ENCODE measurements at places on chromosomes 1 and 21.

- no peak for DNase-seq
Measured at GRCh38 chr1:157652859-157653493, 47.6 kb downstream of the FCRL3 start.

- peak; percentile 67 for DNase-seq
Measured at GRCh38 chr1:225700164-225700821, 47.4 kb upstream of the ENAH start.

- no peak for DNase-seq
Measured at GRCh38 chr1:45621895-45622523, 1.8 kb downstream of the CCDC17 start.

- DNase-seq = no peak
Measured at GRCh38 chr1:49136738-49137251, 360.1 kb upstream of the BEND5 start.

DNA sequence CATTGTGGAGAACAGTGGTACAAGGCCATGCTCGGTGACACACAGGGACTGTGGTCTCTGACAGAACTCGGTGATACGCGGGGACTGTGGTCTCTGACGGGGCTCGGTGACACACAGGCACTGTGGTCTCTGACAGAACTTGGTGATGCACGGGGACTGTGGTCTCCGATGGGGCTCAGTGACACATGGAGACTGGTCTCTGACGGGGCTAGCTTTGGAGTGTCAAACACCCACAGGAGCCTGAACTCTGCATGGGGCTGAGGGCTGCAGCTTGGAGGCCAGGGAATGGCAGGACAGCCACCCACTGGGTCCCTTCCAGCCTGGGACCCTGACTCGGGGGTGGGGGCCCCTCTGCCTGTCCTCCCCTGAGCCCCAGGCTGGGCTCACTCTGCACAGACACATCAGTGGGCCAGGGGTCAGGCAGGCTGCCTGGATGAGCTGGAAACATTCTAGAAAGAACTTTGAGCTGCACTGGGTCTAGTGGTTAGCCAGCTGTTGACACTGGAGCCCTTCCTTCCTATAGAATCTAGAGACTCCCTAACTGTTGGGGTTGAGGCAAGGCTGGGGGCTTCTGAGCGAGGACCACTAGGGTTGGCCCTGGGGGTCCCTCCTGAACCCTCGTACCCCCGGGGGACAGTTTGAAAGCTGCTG is 49.8 kb downstream of the DISP3 start:
- no peak for DNase-seq

- no peak for DNase-seq
Measured at GRCh38 chr1:55575571-55576279, 360.6 kb upstream of the USP24 start.

DNA sequence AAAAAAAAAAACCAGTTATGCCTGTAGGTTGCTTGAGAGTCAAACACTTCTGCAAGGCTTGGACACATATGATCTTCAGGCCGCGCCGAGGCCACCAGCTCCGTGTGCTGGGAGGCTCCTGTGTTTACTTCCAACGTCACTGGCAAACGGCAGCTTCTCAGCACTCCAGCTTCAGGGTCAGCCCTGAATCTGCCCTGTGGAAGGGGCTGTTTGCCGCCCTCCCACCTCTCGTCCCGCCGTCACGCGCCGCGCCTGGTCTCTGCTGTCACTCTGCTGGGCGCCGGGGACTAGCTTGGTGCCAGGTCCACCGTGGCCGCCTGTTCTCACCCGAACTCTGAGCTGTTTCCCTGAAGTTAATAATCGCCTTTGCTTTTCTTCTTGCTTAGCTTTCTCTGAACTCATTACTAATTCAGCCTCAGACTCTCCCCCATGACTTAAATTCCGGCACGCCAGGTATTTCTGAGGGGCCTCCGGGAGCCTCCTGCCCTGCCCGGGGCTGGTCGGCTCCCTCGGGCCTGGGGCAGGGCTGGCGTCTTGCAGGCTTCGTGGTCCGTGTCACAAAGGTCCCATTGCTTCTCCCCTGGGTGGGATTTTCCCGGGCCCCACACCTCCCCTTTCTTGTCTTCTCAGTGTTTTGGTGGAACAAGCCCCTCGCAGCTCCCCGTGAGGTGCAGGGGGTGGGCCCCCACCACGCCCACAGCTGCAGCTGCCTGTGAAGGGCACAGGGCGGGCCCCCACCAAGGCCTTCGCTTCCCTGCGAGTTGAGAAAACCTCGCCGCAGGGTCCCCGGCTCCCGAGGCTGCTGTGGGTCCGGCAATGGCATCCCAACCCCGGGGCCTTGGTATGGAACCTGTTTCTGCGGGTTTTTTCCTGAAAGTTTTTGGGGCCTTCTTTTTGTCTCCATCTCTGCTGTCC is 14.6 kb upstream of the C1orf159 start:
- no peak for DNase-seq

DNA sequence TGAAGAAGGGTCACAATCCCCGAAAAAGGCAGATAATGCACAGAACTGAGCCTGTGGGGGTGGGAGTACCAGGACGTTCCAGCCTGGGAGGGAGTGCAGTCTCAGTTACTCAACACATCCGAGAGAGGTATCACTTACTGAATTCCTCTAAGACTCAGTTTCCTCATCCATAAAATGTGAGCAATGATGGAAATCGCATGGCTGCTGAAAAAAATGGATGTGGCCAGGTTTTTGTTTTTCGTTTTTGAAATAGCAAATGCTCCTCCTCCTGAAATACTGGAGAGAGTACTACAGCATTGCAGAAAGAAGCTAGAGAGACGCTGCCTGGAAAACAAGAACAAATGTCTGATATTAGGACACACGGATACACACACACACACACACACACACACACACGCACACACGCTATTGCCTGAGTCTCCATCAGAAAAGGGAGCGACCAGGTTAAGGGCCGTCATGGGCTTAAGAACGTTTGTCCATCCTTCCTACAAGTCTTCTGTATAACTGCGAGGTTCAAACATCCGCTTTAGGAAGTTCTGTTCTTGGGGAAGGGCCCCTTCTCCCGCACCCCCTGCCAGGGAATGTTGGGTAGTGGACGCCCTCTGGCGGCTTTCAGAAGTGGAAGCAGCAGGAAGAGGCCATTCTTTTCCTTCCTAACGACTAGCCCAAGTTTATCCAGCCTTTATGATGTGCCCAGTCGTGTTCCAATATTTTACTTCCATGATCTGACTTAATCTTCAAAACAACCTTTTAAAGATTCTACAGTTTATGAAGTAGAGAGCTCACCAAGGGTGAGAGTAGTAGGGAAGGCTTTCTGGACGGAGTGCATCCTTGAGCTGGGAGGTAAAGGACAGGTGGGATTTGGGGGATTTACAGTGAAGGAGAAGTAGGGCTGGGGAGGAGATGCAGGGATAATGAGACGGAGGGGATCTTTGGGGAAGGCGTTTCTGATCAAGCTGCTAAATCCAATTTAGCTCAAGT is 699 bp upstream of the NES start:
- DNase-seq = peak; percentile 86

DNA sequence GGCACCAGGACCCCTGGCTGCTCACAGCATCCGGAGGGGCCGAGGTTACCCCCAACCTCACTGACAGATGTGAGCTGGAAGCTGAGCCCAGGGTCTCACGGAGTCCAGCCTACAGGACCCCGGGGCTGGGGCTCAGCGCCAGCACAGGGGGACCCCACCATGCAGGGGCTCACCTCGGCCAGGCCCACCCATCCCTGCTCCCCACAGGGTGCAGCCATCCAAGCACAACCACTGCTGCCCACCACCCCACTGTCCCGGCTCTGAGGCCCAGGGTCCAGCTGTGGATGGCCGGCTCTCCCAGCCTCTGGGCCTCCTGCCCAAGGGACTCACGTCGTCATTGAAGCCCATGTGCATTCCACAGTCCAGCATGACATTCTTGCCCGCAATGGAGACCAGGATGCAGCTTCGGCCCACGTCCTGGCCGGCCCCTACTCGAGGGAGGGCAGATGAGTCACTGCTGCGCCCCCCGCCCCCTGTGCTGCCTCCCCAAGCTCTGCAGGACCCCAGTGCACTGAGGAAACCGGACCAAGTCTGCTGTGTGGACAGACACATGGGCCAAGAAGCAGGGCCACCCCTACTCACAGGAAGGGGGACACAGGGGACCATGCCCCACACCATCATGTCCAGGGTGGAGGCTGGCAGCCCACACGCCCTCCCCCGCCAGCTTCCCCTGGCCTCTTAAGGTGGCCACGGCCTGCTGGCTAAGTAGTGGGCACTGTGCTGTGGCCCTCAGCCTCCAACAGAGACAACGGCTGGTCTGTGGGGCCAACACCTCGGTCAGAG is 3.6 kb downstream of the INTS11 start:
- DNase-seq = no peak

DNA sequence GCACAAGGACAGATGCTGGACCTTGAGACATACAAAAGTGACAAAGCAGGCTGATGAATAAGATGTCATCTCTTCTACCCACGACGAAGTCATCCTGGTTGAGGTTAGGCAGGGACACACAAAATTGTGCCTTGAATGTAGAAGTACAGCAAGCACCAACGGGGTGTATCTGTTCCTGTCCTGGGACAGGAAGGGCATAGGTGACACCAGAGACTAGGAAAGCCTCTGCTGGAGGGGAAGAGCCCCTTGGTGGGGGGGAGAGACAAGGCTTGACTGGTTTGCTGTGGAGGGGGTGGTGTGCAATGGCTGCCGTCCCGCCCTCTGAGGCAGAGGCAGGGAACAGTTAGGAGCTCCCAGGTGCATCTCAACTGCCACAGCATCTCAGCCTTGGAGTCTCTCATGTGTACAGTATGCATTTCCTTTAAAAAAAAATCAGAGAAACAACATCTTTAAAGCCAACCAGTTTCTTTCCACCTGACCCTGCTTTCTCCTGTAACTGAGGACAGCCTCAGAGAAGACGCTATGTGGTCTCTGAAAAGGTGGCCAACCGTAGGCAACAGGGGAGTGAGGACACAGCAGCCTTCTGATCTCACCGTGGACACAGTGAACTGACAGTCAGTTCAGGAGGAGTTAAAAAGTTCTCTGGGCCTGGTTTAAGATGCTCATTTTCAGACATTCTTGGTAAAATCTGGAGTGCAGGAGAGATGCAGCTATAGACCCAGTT is 17.7 kb upstream of the GFI1 start:
- no peak for DNase-seq

DNA sequence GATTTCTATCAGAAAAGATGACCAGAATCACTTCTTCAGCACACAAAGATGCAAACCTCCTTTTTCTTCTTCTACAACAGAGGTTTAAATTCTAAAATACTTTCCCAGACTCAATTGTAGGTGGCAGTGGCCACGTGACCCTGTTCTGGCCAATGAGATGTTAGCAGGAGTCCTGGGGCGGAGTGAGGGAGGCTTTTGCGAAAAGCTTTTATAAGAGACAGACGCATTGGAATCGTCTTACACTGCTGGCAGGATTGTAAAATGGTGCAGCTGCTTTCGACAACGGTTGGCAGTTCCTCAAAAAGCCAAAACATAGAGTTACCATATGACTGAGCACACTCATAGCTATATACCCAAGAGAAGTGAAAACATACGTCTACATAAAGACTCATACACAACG is 87.0 kb upstream of the MAGI3 start:
- DNase-seq = no peak

DNA sequence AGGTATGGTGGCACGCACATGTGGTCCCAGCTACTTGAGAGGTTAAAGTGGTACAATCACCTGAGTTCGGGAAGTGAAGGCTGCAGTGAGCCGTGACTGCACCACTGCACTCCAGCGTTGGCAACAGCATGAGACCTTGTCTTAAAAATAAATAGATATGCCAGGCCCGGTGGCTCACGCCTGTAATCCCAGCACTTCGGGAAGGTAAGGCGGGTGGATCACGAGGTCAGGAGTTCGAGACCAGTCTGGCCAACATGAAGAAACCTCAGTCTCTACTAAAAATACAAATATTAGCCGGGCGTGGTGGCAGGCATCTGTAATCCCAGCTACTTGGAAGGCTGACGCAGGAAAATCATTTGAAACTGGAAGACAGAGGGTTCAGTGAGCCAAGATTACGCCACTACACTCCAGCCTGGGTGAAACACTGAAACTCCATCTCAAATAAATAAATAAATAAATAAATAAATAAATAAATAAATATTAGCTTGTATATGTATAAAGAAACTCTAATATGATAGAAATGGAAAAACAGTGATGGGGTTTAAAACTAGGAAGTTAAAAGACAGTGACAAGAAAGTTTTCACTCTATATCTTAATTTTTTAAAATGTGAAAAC is 18.8 kb downstream of the GATAD2B start:
- no peak for DNase-seq

- DNase-seq = no peak
Measured at GRCh38 chr1:162038624-162039023, 15.0 kb upstream of the OLFML2B start.

- no peak for DNase-seq
Measured at GRCh38 chr1:101191049-101191448, 45.8 kb upstream of the S1PR1 start.

GRCh38 chr1:181704546-181704945 is 221.2 kb downstream of the CACNA1E start:
- DNase-seq = no peak

DNA sequence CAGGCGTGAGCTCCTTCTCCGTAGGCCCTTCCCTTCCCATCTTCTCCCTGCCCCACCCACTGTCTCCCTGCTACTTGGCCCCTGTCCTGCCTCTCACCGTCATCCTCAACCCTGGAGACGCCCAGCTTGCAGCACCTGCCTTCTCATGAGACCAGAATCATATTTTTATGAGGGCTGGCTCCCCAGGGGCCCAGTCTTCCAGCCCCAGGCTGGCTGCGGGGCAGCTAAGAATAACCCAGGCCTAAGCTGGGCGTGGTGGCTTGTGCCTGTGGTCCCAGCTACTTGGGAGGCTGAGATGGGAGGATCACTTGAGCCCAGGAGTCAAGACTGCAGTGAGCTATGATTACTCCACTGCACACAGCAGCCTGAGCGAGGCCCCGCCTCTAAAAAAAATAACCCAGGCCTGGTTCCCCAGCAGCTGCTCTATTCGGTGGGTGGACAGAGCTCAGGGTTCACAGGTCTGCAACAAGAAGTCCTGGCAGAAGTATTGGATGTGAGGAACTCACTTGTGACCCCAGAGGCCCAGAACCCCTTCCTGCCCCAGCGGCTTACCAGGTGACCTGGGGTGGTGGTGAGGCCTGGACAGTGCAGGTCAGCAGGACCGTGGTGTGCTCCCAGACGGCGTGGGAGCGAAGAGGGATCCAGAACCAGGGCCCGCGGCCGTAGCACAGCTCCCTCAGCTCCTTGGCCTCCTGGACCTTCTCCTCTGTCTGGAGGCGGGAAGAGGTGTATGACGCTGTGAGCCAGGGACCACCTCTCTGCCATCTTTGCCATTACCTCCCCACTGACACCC is 6.4 kb downstream of the MYOM3 start:
- no peak for DNase-seq

GRCh38 chr1:172822886-172823285 is 164.0 kb downstream of the FASLG start:
- no peak for DNase-seq

DNA sequence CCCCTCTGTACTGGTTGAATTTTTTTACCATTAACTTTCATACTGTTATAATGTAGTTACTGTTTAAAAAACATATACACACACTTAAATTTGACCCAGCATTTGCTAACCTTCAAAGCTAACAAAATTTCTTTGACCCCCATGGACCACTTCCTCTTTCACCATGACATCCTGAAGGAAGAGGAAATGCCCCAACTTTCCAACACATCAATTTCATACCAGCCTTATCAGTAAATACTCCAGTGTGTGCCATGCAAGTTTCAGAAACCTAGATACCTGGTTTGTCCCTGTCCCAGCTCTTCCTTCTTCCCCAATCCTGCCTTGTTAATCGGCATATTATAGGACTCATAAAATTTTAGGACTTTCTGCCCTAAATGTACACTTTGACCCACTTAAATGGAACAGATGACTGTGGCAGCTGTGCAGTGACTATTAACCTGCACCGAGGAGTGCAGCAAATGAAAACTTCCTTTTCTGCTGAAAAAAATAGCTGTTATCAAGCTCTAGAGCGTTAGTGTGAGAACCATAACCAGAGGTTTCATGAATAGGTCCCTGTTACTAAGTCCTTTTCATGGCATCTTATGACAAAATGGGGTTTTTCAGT is 54.1 kb downstream of the DTL start:
- no peak for DNase-seq
